ENCODE measurements at places on chromosomes 12 and 14.

DNA sequence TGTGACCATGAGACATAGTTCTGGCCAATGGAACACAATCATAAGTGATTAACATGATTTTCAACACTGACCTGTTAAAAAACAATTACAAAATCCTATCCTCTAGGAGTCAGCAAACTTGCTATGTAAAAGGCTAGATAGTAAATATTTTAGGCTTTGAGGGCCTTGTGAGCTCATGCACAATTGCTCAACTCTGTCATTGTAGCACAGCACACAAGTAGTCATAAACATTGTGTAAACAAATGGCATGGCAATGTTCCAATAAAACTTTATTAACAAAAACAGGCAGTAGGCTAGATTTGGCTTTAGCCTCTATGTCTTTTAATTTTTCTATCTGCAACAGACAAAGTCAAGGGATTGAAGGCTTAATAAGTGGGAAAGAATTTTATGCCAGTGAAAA, 350.7 kb downstream of the C12orf50 start:
- no peak for DNase-seq

DNA sequence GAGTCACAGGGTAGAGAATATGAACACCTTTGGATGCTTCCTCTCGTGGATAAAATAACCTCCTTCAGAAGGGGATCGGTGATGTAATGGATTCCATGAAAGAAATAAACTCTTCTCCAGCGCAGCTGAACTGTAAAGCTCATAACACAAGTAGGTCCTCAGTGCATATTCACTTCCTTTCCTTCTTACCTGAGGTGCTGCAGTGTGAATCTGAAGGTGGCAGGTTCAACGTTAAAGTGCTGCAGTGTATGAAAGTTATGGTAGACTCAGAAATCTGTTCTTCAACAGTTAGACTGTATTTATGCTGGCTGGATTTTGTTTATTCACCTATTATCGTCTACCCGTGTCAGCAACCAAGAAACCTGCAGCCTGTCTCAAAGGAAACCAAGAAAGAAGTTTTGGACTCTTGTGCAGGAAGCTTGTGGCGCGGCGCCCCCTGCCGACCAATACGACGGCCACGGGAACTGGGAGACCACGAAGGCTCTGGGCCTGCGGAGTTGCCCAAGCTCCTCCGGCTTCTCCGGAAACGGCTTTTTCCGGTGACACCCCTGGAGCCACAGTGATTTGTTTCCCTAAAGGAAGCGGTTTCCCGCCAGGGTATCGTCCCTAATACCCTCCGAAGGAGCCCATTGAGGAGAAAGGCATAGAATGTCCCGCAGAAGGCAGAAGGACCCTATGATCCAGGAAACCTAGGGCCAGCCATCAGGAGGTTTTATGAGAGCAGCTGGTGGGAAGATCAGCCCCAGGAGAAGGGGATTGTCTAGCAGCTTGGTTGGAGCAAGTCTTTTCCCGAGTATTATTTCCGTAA, 17.6 kb upstream of the RNASE3 start:
- DNase-seq = peak; percentile 71

DNA sequence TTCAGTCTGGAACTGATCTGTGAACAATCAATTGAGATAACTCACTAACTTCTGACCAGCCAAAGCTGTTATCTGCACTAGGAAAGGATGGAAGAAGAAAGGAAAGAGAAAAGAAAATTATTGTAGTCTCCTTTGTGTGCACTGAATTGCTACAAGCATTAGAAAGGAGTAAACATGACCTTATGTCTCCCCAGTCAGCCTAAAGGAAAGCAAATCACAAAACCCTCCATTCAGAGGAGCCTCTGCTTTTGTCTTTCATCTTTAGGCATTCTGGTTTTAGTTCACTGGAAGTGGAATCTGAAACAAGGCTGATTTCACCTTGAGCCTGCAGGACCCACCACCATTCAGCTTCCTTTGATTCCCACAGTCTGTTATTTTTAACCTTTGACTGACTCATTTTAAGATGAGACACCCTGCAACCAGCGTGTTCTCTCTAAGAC, 26.0 kb downstream of the TBX3 start:
- no peak for DNase-seq

GRCh38 chr14:50095895-50096294, 20.5 kb downstream of the VCPKMT start:
- peak; percentile 58 for DNase-seq

DNA sequence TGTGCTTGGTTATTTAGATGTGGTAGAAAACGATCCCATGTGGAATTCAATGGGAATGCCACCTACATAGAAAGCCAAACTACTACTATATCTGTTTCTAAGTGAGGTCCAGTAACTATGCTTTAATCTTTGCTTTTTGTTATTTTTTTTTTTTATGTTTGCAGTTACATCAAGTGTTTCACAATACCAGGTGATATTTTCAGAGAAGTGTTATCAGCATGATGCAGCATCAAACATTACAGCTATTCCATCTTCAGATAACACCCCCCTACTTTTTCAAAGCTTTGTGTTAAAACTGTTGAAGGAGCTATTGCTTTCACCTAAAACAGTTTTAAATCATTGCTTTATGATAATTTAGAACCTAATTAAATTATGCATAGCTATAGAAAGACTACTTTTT, 163.8 kb upstream of the SLC16A7 start:
- no peak for DNase-seq

DNA sequence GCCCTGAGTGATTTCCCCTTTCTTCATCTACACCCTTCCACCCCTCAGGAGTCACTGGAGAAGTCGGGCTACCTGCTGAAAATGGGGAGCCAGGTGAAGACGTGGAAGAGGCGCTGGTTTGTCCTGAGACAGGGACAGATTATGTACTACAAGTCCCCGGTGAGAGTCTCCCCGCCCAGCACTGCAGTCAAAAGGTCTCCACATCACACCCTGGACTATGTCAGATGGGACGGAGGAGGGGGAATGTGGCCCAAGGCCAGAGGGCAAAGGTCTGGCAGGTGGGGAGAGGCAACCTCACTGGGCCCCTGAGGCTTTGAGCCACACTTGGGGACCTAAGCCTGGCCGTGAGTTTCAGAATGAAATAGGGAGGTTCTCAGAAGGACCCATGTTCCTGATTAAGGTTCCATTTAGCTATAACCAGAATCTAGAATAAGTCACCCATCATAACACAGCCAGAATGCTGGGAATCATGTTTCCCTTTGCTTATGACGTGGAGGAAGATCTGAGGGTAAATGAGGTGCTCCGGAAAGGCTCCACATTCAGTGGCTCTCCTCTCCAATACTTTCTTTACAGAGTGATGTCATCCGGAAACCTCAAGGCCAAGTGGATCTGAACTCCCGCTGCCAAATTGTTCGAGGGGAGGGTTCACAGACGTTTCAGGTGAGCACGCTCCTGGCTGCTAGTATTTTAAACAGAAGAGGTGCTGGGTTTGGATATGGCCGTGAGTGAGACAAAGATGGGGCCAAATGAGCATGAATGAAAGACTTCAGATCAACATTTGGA, 26.6 kb downstream of the PIGH start:
- DNase-seq = no peak

DNA sequence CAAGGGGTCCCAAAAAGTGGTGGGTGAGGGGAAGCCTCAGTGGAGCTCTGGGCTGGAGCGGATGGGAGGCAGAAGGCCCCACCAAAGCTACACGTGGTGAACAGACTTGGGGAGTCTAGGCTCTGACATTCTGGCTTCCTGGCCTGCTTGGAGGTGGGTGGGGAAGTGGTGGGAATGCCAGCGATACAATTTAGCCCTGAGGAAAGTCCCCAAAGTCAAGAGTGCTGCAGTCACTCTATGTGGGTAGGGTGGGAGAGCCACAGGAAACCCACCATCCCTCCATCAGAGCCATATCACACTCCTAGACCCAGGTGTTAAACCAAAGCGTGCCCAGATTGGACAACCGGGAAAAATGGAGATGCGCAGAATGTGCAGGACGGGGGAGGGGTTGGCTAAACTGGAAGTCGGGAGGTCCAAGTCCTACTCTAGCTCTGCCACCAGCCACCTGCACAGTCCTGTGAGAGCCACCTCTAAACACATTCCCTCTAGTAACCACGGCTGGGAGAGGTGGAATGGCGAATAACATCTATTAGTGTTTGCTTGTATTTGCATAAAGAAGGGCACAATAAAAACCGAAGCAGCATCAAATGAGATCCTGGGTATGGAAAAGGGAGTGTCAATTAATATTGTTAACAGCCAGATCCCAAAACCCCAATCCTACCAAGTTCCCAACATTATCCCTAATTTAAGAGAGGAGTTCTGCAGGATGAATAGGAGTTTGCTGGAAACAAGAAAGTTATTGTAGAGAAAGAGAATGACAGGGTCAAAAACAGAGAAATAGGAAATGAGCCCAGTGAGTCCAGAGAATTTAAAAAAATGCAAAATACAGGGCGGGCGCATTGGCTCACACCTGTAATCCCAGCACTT, 14.0 kb upstream of the CD9 start:
- DNase-seq = no peak

- no peak for DNase-seq
Measured at GRCh38 chr12:15581006-15581405, 208.2 kb downstream of the EPS8 start.

- no peak for DNase-seq
Measured at GRCh38 chr12:66141299-66141698, 10.7 kb upstream of the LLPH start.

DNA sequence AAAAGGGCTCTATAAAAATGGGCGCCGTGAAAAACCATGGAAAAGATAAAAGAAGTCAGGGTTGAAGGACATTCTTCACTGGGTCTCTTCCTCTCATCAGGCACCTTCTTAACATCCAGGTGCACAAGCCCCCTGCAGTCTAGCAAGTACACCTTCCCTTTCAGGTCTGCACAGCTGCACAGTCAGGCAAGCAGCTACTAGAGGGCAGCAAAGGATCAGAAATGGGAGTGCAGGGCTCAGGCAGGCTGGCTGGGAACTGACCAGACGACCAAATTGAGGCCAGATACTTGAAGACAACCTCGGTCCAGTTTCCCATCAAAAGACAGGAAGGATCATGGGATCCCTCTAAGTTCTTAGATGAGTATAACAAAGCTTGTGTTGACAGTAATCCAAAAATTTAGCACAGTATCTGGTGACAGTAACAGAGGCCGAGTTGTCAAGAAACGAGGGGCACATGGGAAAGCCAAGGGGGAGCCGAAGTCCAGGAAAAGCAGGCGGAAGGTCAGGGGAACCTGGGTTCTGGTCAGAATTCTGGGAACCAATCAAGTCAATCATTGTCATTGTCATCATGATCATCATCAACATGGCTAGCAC, 10.1 kb upstream of the GRIP1 start:
- DNase-seq = peak; percentile 35

- DNase-seq = no peak
Measured at GRCh38 chr12:91105807-91106206, 5.5 kb downstream of the LUM start.

- DNase-seq = peak; percentile 78
Measured at GRCh38 chr12:7219599-7220243, 30.2 kb downstream of the PEX5 start.

DNA sequence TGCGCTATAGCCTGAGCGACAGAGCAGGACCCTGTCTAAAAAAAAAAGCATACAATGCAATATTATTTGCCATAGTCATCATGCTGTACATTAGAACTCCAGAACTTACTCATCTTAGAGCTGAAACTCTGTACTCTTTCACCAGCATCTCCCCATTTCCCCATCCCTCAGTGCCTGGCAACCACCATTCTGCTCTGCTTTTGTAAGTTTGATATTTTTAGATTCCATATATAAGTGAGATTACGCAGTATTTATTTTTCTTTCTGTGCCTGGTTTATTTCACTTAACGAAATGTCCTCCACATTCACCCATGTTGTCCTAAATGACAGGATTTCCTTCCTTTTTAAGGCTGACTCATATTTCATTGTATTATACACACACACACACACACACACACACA, 121.8 kb downstream of the BBS10 start:
- DNase-seq = no peak

DNA sequence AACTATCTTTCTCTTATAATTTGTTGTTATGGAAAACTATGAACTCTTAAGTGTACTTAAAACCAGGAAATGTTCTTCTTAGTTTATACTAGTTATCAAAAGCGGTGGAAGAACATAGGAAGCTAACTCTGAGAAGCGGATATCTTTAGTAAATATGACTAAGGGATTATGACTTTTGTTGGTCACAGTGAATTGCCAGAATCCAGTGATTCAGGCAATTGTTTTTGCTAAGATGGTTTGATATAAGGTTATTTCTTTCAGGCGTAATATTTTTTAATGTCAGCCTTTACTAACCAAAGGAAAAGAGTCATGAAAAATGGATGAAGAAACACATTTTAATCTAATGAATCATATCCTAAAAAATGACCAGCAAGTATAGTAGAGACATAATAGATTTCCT, 473.5 kb downstream of the FOXG1 start:
- DNase-seq = no peak

- no peak for DNase-seq
Measured at GRCh38 chr12:53096089-53096741, 1.3 kb upstream of the IGFBP6 start.

GRCh38 chr14:50758305-50758704, 72.7 kb downstream of the NIN start:
- DNase-seq = no peak

DNA sequence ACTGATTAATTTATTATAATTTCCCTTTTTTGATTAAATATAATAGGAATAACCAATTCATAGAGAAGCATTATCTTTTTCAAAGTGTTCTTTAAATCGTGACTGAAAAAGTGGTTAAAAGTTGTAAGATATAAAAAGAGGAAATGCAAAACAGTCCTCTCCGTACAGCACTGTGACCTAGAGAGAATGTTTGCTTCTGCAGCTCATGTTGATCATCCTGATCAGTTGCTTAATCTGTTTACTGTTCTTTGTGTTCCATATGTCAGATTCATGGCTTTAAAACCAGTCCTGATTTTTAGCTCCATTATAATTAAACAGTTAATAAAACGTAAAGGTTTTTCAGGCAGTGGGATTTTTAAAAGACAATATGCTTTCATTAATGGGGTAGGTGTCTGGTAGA, 4.7 kb downstream of the TTC8 start:
- no peak for DNase-seq

DNA sequence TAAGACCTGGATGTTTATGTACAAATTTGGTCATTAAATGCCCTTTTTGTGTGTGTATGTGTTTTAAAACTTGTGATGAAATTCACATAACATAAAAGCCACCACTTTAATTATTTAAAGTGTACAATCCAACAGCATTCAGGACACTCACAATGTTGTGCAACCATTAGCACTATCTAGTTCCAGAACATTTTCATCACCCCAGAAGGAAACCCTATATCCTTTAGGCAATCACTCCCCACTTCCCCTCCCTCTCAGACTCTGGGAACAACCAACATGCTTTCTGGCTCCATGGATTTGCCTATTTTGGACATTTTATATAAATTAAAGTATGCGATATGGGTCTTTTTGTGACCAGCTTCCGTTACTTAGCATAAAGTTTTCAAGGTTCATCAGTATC, 124.6 kb downstream of the TTC7B start:
- no peak for DNase-seq

Data from CD4-positive, alpha-beta T cell treated with Interleukin-10 for 1 hour (primary cell).